Stimulated activated naive B cell treated with anti-CD40 and anti-IgM and Interleukin-4, amounts not matched to agents 10 μg/mL and 1 μg/mL and 100 μg/mL, for 72 hours (primary cell): ENCODE measurements at places on chromosomes 11 and 22.

- DNase-seq, result no peak
Measured at GRCh38 chr11:113952588-113952987, 22.3 kb upstream of the HTR3A start.

- no peak for DNase-seq
Measured at GRCh38 chr22:47406180-47406834, 643.9 kb downstream of the TBC1D22A start.

- DNase-seq, result no peak
Measured at GRCh38 chr22:32932176-32932575, 126.0 kb downstream of the SYN3 start.

DNA sequence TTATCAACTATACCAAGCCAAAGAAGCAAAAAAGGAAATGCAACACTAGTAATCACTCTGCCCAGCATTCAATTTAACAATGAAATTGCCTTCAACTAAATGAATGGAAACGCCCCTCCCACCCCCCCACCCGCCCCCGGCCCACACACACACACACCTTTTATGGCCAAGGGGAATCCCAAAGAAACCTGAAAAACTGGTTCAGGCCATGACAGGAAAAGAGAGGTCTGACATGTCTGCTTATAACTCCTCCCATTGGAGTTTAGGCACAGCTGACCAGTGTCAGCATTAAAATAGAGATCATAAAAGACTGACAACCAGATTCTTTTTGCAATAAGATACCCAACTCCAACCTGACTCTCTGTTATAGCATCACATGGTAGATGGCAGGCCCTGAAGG, 42.6 kb downstream of the ACER3 start:
- DNase-seq, result no peak

- DNase-seq, result no peak
Measured at GRCh38 chr11:69984457-69985261, 93.5 kb upstream of the ANO1 start.

DNA sequence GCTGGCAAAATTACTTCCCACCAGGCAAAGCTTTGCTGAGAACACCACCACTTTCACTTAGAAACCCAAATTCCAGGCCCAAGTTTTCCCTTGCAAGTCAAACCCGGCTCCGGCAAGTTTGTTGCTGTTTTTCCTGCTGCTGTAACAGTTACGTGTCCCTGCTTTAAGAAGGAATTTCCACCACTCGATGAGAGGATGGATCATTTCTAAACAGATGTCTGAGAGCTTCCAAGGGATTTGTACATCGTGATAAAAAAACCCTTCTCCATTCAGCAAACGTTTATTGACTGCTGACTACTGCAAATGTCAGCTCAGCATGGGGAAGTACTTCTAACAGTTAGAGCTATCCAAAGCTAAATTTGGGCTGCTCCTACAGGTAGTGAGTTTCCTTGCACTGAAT, 19.7 kb downstream of the P2RX3 start:
- no peak for DNase-seq

- DNase-seq, result no peak
Measured at GRCh38 chr11:59859673-59860072, 6.6 kb downstream of the TCN1 start.

DNA sequence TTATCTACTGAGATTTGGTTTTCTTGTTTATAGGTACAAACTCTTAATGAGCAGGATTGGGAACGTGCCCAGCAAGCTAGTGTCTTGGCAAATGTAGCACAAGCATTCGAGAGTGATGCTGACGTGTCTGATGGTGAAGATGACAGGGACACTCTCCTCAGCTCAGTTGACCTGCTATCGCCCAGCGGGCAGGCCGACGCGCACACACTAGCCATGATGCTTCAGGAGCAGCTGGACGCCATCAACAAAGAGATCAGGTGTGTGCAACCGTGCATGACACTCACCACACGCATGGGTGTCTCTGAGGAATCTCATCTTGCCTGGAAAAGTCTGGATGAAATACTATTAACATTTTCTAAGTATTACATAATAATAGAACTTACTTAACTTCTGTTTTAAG, 54.7 kb upstream of the CTTN start:
- DNase-seq, result no peak

DNA sequence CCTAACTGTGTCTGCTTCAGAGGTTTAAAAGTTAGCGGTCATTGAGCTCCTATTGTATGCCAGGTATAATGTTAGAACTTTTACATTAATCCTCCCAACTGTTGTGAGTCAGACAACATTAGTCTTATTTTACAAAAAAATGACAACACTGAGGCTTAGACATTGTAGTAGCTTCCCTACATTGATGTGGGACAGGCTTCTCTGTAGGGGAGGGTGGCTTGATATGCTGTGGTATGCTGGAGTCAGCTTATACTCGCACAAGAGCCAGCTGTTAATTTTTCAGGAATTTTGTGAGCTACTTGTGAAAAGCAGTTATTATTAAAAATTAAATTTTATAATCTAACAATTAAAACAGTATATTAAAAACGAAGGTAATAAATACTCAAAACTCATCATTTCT, 64.8 kb upstream of the NAV2 start:
- no peak for DNase-seq

- no peak for DNase-seq
Measured at GRCh38 chr11:33880979-33881378, 10.9 kb downstream of the LMO2 start.

GRCh38 chr11:65491614-65492386, 7.0 kb upstream of the MALAT1 start:
- peak; percentile 39 for DNase-seq

- DNase-seq, result peak; percentile 28
Measured at GRCh38 chr22:32473388-32473952, 1.1 kb upstream of the FBXO7 start.
